ENCODE measurements at places on chromosomes 12 and 14. TPM values are rescaled to one million over a fixed set of nuclear protein-coding genes. Genes with fewer than 3 reads are reported as not detected.

The AICDA gene
- total RNA-seq, result not detected

DNA sequence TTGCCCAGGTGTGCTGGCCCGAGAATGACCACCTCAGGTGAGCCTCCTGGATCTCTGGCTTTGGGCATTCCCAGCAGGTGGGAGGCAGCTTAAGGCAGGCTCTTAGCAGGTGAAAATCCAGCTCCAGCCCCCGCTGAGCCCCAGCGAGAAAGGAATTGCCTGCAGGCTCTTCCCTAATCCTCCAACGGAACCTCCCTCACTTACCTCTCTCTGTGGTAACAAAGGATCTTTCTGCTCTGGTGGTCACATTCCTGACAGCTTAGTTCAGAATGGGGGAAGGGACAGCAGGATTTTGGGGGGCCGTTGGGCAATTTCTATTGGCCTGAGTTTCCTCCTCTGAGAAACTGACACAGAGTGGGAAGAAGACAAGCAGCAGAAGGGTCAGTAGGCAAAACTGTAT lies 116.0 kb upstream of the LHX5 start:
- H3K27me3 ChIP-seq, result no peaks in the 10 kb centered on the region
- no peaks in the 10 kb centered on the region for H3K36me3 ChIP-seq
- peak; percentile 97 for DNase-seq
- H3K27ac ChIP-seq, result peak overlapping the region; percentile 78
- H3K4me1 ChIP-seq, result peaks cover 6% of the 10 kb centered on the region

The GZMH gene
- not detected for total RNA-seq

The BTBD6 gene
- 11.6 TPM for total RNA-seq

DNA sequence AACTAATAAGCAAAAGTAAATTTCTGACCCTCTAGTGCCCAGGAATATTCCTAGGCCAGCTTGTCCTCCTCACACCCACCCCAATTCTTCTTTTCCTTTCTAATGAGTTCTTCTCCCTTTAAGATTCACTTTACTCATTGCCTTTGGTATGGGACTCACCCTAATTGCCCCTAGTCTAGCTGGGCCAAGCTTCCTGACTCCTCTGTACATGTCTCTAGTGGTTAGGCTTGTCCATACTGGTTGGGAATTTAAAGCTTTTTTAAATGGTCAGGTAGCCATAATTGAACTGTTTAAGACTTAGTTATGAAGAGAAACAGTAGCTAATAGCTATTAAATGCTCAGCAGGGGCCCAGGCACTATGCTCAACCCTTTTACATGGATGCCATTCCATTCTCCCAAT lies 248.2 kb downstream of the C12orf42 start:
- no peaks in the 10 kb centered on the region for H3K27me3 ChIP-seq
- no peak overlapping the region for H3K27ac ChIP-seq
- no peak for DNase-seq
- H3K4me3 ChIP-seq, result no peak overlapping the region
- H3K4me1 ChIP-seq, result no peaks in the 10 kb centered on the region

GRCh38 chr14:97379091-97379531 lies 581.9 kb downstream of the VRK1 start:
- H3K27ac ChIP-seq, result no peak overlapping the region
- no peak for DNase-seq
- H3K4me1 ChIP-seq, result peaks cover 5% of the 10 kb centered on the region
- H3K4me3 ChIP-seq, result no peak overlapping the region
- no peaks in the 10 kb centered on the region for H3K36me3 ChIP-seq

The TMEM106C gene
- total RNA-seq, result 37.0 TPM

The ATG2B gene
- total RNA-seq, result 14.4 TPM

The CLEC14A gene
- total RNA-seq, result 0.13 TPM

GRCh38 chr14:45249856-45250575 lies 3.0 kb downstream of the MIS18BP1 start:
- H3K4me1 ChIP-seq, result peaks cover 3% of the 10 kb centered on the region
- no peak for DNase-seq
- no peaks in the 10 kb centered on the region for H3K27me3 ChIP-seq
- no peak overlapping the region for H3K4me3 ChIP-seq

- H3K27me3 ChIP-seq, result no peaks in the 10 kb centered on the region
- H3K4me3 ChIP-seq, result no peak overlapping the region
- peaks cover 56% of the 10 kb centered on the region for H3K36me3 ChIP-seq
- H3K4me1 ChIP-seq, result no peaks in the 10 kb centered on the region
- DNase-seq, result no peak
Observed at GRCh38 chr12:95504140-95504539, 30.2 kb downstream of the METAP2 start.

DNA sequence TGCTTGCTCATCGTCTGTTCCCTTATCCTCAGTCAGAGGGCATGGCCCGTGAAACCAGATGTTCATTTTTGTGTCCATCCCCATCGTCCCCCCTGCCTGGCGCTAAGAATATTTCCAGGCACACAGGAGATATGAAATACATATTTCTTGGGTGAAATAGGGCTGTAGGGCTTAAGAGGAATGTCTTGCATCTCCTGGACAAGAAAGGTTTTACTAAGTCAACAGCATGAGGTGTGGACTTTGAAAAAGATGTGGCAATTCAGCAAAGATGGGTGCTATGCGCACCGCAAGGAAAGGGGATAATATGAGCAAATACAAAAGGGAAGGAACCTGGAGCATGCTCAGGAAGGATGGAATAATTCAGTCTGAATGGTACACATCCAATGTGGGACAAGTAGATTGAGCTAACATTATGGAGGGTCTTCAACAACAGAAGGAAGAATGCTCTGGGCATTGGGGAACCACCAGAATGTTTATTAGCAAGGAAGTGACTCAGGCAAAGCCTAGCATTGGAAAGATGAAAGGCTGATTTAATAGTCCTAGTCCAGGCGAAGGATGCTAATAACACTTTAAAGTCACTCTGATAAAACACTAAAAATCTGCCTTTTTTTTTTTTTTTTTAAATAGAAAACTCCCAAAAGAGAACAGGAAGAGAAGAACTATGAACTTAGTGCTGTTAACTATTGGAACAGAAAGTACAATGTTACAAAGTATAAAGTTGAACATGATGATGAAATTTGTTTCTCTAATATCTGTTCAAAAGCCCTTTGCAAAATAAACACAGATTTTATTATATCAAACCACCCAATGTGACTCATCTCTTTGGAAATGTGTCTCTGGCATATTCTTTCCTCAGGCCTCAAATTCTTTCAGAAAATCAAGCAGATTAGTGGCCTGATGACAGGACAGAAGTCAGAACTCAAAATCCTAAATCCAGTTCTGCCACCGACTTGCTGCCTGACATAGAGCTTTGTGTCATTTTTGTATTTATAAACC lies 449.5 kb downstream of the BCAT1 start:
- no peaks in the 10 kb centered on the region for H3K27me3 ChIP-seq
- H3K36me3 ChIP-seq, result no peaks in the 10 kb centered on the region
- H3K27ac ChIP-seq, result no peak overlapping the region
- no peak for DNase-seq
- no peaks in the 10 kb centered on the region for H3K4me1 ChIP-seq

DNA sequence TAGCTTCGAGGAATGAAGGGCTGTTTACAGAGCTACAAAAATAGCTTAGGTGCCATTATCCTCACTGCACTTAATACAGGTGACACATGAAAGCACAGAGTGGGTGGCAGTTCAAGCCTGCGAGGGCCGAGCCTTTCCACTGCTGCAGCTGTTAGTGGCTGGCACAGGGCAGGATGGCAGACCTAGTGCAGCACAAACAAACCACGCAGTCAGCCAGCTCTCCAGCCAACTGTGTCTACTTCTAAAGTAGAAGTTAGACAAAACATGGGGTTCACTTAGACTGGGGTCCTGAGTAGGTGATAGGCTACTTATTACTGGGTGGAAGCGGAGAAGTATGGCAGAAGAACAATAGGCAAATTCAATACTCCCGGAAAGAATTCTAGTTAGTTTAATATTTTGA lies 95.4 kb downstream of the DUSP16 start:
- no peaks in the 10 kb centered on the region for H3K27me3 ChIP-seq
- H3K4me1 ChIP-seq, result no peaks in the 10 kb centered on the region
- no peak for DNase-seq
- no peaks in the 10 kb centered on the region for H3K36me3 ChIP-seq
- no peak overlapping the region for H3K27ac ChIP-seq

DNA sequence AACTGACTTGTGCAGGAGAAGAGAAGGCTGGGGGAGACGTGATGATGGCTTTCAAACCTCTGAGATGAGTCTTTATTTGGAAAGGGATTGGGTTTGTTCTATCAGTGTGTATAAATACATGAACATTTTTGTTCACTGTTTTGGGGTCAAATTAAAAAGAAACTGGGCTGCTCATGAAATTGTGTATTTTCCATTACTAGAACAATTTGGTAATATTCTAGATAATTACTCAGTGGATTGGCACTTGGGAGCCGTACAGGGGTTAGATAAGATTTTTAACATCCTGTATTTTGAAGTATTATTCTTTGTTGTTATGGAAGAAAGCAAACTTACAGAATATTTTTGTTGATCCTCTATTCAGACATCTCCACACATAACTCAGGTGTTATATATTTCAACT lies 340.6 kb downstream of the PRKD1 start:
- H3K27me3 ChIP-seq, result no peaks in the 10 kb centered on the region
- H3K4me1 ChIP-seq, result no peaks in the 10 kb centered on the region
- H3K27ac ChIP-seq, result no peak overlapping the region

DNA sequence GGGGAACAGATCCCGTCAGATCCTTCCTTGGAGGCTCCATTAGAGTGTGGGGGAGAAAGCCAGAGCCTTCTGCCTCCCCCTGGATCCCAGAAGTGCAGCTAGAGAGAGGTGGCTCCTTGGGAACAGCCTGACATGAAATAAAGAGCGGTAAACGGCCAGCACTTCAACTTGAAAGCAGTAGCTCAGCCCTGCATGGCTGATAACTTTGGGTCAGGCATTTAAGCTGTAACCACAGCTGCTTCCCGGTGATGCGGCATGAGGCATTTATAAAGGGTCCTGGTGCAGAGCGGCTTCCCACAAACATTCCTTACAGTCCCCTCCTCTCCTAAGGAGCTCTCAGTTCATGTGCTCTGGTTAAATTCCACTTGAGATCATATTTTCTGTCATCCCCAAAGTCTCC lies 960.3 kb downstream of the VRK1 start:
- no peak for DNase-seq
- H3K27ac ChIP-seq, result no peak overlapping the region
- no peaks in the 10 kb centered on the region for H3K36me3 ChIP-seq
- peaks cover 8% of the 10 kb centered on the region for H3K4me1 ChIP-seq

The GRIP1 gene
- total RNA-seq, result 37.6 TPM

GRCh38 chr14:33273978-33274377 lies 335.3 kb downstream of the NPAS3 start:
- no peak overlapping the region for H3K27ac ChIP-seq
- no peak for DNase-seq
- H3K36me3 ChIP-seq, result no peaks in the 10 kb centered on the region
- H3K4me3 ChIP-seq, result no peak overlapping the region
- no peaks in the 10 kb centered on the region for H3K4me1 ChIP-seq
- H3K27me3 ChIP-seq, result no peaks in the 10 kb centered on the region

DNA sequence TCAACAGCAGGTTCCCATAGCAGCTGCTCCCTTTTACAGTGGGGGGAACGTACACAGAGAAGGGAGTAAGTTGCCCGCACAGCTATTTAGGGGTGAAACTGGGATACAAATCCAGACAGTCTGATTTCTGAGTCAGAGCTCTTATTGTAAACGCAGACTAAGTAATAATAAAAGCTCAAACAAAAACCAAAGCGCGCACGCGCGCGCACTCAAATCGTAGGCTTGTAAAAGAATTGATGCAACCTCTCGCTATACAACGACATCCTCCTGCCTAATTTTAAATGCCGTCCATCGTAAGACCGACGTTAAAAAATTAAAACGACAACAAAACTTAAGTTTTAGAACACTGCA lies 747 bp upstream of the DACT1 start:
- no peaks in the 10 kb centered on the region for H3K36me3 ChIP-seq
- no peak for DNase-seq
- H3K27ac ChIP-seq, result no peak overlapping the region
- peaks cover 35% of the 10 kb centered on the region for H3K27me3 ChIP-seq

DNA sequence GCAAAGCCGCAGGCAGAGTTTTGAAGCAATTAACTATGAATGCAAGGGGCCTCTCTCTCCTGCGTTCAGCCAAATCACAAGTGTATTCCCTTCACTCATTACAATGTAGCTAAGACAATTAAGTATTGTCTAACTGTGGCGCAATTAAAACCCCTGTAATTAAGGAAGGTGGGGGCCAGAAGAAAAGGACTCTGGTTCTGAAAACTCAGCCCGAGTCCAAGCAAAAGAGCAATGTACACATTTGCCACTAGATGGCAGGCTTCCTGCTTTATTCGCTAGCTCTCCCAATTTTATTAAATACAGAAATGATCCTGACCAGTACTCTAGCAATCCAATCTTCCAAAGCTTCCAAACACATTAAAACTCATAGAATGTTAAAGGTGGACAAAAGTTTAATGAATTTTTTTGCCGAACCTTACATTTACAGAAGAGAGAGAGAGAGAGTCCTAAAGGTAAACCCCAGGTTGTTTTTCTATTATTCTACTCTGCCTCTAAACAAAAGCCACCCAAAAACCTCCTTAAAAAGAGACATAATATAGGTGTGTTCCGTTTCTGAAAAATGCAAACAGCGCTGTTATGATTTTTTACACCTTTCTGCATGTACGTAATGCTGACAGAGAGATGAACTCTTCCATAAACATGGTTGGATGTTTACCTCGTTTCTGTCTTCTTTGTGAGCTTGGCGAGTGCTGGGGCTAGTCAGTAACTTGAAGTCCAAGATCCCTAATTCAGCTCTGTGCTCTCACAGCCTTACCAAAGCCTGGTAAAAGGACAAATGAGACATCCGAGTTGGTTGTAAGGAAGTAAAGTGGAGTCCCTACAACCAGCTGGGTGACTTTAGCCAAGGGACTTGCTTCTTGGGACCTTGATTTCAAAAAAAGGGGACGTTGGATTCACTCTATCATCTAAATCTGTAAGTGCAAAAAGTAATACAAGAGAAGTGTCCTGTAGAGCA lies 50.9 kb upstream of the VASH1 start:
- peak; percentile 46 for DNase-seq
- H3K4me3 ChIP-seq, result no peak overlapping the region
- no peak overlapping the region for H3K27ac ChIP-seq

The PSMC1 gene
- total RNA-seq, result 99.6 TPM

The ZNF891 gene
- total RNA-seq, result 3.1 TPM

The NGB gene
- total RNA-seq, result 0.55 TPM

The GPR132 gene
- total RNA-seq, result not detected

DNA sequence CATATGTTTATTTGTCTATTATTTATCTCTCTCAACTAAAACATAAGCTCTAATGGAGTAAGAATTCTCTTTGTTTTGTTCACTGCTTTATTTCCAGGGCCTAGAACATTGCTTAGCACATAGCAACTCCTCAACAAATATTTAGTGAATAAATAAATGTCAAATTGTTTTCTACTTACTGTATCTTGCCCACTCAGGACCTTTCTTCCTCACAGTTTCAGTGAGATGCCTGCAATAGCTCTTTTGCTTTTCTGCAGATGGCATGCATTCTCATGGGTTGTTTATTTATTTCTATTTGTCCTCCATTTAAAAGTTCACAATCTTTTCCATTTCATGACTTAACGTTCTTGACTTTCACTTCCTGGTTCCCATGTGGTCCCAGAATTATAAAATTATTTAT lies 94.9 kb upstream of the TTC7B start:
- H3K36me3 ChIP-seq, result no peaks in the 10 kb centered on the region
- H3K4me1 ChIP-seq, result no peaks in the 10 kb centered on the region
- H3K27me3 ChIP-seq, result no peaks in the 10 kb centered on the region
- no peak for DNase-seq
- H3K4me3 ChIP-seq, result no peak overlapping the region
- no peak overlapping the region for H3K27ac ChIP-seq

Data from H1 (cell line).